Stimulated activated CD8-positive, alpha-beta memory T cell treated with anti-CD3 and anti-CD28 coated beads, Interleukin-12 subunit alpha, Interleukin-12 subunit beta, amount 100 ng/mL, for 4 hours (primary cell): ENCODE measurements at places on chromosomes 2 and 18.

- DNase-seq = no peak
Observed at GRCh38 chr2:105780606-105781005, 35.9 kb downstream of the NCK2 start.

DNA sequence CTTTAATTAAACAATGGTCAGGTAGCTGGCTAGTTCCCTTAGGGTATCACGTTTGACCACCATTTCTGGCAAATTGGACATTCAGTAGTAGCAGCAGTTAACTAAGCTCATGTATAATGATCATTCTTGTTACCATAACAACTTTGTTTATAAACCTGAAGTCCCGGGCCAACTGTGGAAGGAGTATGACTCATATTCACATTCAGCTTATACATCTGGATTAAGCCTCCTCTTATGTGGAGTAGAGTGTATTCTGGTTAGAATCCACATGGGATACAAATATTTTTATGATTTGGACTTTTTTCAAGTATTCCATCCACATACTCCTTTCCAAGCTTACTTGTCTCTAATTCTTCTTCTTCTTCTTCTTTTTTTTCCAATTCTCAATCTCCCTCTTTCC is 70.3 kb upstream of the ZSWIM2 start:
- DNase-seq = no peak

GRCh38 chr2:148922776-148923475 is 47.9 kb downstream of the KIF5C start:
- DNase-seq = no peak

- DNase-seq = no peak
Observed at GRCh38 chr2:21812766-21813165, 689.0 kb downstream of the TDRD15 start.

- no peak for DNase-seq
Observed at GRCh38 chr2:169676357-169676756, 17.8 kb downstream of the CFAP210 start.

- no peak for DNase-seq
Observed at GRCh38 chr2:226446406-226447001, 353.1 kb downstream of the IRS1 start.

- no peak for DNase-seq
Observed at GRCh38 chr2:63497576-63497975, 90.7 kb downstream of the WDPCP start.

GRCh38 chr2:238287737-238288649 is at the start of gene PER2:
PER2 (minus strand) TSS chr2:238288610; CDS start chr2:238277936, 10,674 bp downstream.
- DNase-seq = no peak

DNA sequence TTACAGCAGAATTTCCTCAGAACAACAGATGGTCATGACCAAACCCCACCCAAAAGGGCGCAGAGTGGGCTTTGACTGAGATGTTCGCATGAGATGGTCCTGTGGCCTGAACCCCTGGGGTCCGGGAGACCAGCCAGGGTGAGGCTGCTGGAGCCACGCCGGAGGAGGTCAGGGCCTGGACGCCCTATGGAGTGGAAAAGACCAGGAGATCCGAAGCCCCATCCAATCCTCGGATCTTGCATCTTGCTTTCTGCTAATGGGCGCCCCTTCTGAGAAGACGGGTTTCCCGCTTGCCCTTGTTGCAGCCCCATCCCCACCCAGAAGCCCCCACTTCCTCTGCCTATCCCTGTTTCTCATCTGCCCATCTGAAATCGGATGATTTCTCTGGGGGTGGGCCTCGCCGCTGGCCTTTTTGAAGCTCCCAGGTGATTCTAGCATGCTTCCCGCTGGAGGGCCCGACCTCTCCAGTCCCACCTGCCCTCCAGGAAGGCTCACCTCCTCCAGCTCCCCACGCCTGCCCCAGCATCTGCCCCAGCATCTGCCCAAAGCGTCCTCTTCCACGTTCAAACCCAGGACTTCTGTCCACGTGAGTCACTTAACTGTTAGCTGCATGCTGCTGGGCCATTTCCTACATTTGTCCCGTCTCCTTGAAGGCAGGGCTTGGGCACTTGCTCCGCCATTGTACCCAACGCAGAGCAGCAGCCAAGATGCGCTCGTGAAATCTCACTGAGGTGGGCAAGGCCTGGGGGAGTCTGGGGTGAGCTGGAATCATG is 4.3 kb upstream of the CNDP1 start:
- DNase-seq = no peak

GRCh38 chr2:159613651-159614285 is 2.6 kb downstream of the BAZ2B start:
- no peak for DNase-seq

DNA sequence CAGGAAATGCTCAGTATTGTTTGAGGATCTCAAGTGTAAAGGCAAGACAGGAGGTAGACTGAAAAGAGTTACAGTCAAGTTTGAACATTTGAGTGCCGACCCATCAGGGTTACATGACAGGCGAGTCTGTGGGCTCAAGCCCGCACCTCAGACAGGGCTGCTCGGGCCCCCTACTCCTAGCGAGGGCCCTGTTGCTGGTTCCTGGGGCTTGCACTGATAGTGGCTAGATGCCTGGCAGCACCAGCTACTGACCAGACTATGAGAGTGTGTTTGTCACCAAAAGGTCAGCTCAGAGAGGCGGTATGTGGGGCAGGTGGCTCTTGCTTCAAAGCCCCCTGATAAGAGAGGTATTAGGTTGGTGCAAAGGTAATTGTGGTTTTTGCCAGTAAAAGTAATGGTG is 35.6 kb upstream of the CYP27C1 start:
- DNase-seq = no peak

GRCh38 chr2:143877876-143878530 is 641.9 kb downstream of the ZEB2 start:
- no peak for DNase-seq

DNA sequence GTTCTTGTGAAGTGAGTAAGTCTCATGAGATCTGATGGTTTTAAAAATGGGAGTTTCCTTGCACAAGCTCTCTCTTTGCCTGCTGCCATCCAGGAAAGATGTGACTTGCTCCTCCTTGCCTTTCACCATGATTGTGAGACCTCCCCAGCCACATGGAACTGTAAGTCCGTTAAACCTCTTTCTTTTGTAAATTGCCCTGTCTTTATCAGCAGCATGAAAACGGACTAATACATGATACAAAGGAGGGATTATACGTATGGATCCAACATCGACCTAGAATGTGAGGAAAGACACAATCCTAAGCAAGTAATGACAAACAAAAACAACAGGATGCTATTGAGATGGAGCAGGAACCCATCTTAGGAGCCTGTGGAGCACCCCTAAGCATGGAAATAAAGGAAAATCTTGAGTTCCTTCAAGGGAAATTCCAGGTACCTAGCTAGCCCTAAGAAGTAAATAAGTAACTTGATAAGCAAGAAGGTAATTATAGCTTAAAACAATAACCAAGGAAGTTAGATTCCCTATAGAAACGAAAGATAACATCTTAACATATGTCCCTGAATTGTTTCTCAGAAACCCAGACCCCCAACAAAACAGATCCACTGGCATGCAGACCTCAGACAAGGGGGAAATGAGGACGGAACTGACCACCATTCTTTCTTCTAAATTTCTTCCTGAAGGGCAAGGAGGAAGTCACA is 1.5 kb upstream of the TNFRSF11A start:
- no peak for DNase-seq

DNA sequence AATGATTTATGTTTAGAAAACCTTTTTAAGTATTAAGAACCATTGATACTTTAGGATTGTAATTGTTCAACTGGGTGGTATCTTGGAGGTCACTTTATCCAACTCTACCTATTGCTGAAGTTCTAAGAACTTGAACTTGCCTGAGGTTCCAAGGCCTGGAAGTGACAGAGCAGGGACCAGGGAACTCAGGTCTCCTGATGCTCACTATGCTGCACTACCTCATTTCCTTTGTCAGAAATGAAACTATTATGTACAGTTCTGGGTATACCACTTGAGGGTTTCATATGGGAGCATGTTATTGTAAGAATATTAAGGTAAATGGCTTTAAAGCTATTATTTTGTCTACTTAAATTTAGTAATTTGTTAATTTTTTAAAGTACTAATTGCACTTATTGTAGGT is 3.0 kb downstream of the MBD5 start:
- no peak for DNase-seq

DNA sequence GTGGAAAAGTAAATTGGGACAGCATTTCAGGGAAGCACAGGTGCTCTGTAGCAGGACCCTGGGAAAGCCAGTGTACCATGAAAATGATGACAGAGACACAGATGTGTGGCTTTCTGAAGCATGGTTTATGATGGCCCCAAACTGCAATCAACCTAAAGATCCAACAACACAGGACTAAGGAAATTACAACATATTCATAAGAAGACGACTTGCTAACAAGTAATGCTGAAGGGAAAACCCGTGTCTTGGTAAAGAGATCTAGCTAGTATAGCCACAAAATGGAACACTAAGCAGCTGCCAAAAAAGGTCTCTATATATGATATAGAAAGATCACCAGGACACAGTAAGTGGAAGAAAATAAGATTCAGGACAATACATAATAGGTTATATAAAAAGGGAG is 53.2 kb downstream of the UXS1 start:
- DNase-seq = no peak

GRCh38 chr2:112790305-112790704 is 6.0 kb upstream of the IL1A start:
- DNase-seq = no peak

- no peak for DNase-seq
Observed at GRCh38 chr2:242085941-242086621, 216.6 kb downstream of the RTP5 start.

GRCh38 chr2:135190799-135191198 is 138.7 kb downstream of the RAB3GAP1 start:
- no peak for DNase-seq

DNA sequence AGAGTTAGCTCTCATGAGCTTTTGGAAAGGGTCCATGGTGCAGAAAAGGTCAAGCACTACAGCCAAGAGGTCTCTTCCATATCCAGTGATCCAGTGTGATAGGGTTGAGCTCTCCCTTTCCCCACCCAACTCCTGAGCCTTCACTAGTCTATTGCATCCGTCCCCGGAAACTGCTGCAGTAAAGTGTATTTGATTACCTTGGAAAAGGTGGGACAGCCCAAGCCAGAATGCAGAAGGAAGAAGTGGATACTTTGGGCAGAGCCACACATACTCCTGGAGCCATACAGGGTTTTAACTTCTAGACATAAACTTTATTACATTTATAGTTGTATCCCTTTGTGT is 3.6 kb downstream of the PNKD start:
- DNase-seq = no peak

- no peak for DNase-seq
Observed at GRCh38 chr2:189466656-189467055, 25.4 kb downstream of the WDR75 start.

GRCh38 chr2:231110551-231110950 is 14.3 kb downstream of the HTR2B start:
- no peak for DNase-seq

DNA sequence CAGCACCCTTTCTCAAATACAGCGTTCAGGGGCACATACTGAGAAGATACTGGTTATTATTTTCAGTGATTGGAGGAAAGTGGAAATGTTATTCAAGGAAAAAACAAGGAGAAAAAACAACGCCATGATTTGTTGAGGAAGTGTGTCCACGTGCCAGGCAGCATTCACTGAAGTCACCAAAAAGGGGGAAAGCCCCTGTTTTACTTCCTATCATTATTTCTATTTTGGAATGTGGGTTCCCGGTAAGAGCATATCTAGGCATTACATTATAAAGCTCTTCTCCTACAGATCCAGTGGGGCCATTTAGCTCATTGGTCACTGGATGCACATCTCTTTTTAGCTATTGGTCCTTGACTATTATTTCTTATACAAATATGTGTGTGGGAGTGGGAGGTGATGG is 518.7 kb downstream of the TXNL1 start:
- no peak for DNase-seq

GRCh38 chr2:144448389-144449027 is 71.4 kb downstream of the ZEB2 start:
- no peak for DNase-seq

DNA sequence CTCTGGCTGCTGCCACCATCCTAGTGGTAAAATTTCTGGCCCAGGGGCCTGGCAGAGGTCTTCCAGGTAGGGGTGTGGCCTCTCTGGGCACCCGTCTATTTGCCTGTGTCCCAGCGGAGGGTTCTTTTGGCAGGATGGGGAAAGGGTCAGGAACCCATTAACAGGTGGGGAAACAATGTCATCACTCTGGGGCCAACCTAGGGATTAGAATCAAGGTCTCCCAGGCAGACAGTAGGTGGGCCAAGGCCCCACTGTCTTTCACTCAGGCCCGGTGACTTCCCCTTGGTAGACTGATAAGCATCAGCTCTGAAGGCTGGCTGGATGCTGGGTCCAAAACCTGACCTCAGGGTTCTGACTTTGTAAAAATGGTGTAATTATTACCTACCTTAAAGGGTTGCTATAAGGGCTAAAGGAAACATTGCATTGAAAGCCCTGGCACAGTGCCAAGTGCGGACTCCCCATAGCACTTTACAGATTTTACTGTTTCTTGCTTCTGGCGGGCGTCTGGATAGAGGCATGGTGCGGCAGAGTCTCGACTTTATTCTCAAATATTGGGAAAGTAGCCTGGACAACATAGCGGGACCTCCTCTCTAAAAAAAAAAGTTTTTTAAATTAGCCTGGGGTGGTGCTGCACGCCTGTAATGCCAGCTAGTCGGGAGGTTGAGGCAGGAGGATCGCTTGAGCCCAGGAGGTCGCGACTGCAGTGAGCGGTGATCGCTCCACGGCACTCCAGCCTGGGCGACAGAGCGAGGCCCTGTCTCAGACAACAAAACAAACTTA is 2.2 kb downstream of the LBX2 start:
- no peak for DNase-seq

- DNase-seq = no peak
Observed at GRCh38 chr2:74738586-74738985, 84.5 kb downstream of the SEMA4F start.

DNA sequence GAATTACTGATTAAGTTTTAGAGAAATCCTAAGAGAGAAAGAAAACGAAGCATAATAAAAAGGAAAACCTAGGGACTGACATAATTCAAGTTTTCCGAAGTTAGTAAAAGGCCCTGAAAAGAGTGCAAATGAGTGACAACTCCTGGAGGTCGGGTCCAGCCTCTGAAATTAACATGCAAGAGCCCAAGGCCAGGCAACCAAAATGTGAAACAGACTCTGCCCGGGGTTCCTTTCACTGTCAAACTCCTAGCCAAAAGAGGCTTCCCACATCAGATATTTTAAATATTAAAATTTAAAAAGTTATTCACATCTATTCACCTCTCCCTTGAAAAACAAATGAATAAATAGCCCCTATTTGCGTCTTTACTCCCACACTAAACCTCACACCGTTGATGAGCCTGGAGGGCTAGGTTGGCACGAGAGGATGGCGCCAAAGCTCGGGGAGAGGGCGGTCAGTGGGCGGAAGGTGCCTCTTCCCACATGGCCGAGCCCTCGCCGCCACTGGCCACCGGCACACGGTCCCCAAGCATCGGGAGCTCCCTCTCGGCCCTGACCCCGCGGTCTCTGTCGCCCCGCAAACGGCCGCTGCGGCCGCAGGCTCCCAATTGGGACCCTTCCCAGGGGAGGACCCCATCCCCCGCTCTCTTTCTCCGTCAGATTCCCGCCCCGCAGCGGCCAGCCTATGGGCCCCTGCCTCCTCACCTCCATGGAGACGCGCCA is 630 bp downstream of the PPM1G start:
- no peak for DNase-seq

- DNase-seq = no peak
Observed at GRCh38 chr2:232316461-232317330, 61.9 kb upstream of the ALPP start.
